ENCODE measurements at places on chromosomes 13 and 19.

GRCh38 chr13:24693862-24694471 lies 13.8 kb downstream of the ATP12A start:
- DNase-seq, result peak; percentile 52

DNA sequence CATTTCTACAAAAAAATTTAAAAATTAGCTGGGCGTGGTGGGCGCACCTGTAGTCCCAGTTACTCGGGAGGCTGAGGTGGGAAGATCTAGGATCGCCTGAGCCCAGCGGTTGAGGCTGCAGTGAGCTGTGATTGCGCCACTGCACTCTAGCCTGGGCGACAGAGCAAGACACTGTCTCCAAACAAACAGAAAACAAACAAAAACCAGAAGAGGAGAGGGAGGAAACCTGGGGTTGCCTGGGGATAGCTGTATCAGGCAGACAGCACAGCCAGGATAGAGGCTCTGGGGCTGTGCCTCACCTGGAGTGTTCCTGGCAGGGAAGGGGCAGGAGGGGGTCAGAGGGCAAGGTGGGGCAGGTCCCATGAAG lies 2.6 kb upstream of the POLR2E start:
- no peak for DNase-seq

DNA sequence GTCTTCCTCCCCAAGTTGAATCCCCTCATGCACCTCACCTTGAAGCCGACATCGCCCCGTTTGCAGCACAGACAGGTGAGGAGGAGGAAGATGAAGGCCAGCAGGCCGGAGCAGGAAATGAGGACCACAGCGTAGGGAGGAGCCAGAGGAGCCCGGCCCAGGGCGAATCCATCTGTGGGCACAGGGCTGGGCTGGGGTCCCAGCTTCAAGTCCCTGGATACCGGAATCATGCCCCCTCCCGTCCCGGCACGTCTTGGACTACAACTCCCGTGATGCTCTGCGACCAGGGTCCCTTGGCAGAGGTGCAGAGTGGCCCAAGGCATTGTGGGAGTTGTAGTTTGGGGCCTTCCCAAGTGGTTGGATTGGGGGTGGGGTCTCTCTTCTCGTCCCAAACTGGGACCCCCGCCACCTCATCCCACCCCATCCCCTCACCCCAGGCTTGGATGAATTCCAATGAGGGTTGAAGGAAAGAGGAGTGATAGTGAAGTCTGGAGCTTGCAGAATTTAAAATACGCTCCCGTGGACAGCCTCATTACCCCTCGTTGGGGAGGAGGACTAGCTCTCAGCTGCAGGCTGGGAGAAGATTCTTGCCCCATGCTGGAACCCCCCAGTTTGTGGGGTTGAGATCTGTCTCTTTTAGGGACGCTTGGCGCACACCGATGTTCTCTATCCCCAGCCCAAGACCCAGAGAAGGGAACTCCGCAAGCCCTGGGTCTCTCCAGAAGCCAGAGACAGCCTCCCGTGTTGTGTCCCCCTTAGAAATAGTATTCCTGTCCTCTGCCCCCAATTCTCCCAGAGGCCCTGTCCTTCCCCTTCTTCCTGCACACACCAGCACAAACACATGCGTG lies 990 bp downstream of the LMTK3 start:
- peak; percentile 75 for DNase-seq

- peak; percentile 93 for DNase-seq
These were observed at the start of gene SLC8A2 for GRCh38 chr19:47471733-47472457. Gene SLC8A2 (minus strand): TSS chr19:47471893. CDS start chr19:47466403, 5,490 bp downstream.

- DNase-seq, result no peak
These were observed 22.0 kb downstream of the CERS4 start for GRCh38 chr19:8231073-8231604.

DNA sequence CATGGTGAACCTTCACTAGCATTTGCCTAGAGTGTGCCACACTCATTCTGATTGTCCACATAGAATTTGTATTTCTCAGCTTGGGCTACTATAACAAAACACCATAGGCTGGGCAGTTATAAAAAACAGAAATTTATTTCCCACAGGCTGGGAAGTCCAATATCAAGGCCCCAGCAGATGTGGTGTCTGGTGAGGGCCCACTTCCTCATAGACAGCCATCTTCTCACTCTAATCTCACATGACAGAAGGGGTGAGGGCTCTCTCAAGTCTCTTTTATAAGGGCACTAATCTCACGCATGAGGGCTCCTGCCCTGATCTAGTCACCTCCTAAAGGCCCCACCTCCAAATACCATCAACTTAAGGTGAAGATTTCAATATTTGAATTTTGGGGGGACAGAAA lies 53.6 kb downstream of the LRRC63 start:
- no peak for DNase-seq

- DNase-seq, result no peak
These were observed 7.9 kb upstream of the GGACT start for GRCh38 chr13:100596516-100596915.

GRCh38 chr19:6276447-6276846 lies 3.3 kb downstream of the MLLT1 start:
- no peak for DNase-seq

DNA sequence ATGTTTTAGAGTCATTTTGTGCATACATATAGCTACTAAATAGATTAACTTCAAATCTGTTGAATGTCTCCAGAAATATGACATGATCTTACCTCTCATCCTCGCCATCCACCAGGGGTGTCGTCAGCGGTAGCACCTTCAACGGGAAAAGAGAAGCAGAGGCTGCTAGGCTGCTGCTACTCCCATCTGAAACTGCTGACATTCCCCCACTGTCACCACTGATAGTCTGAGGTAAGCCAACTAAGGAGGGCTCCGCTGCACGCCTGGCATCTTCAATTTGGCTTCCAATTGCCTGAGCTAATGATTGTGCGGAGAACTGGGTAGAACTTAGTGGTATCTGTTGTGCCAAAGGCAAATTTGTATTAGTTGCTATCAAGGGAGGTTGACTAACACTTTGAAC lies 3.1 kb downstream of the TSC22D1 start:
- no peak for DNase-seq

DNA sequence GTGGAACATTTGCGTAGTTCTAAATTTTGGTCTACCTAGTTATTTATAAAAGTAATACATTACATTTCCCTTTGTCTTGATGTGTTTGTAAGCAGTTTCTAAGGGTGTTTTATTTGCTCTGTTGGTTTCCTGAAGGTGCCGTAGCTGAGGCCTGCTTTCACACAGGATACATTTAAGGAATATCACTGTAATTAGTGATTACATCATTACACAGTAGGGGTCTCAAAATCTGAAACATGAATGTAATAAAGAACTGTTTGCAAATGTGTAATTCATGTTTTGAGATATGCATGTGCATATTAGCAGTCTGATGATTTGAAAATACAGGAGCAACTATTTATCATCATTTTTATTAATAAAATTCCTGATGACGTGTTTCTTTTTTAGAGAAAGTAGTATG lies 281.8 kb downstream of the MTUS2 start:
- DNase-seq, result no peak

DNA sequence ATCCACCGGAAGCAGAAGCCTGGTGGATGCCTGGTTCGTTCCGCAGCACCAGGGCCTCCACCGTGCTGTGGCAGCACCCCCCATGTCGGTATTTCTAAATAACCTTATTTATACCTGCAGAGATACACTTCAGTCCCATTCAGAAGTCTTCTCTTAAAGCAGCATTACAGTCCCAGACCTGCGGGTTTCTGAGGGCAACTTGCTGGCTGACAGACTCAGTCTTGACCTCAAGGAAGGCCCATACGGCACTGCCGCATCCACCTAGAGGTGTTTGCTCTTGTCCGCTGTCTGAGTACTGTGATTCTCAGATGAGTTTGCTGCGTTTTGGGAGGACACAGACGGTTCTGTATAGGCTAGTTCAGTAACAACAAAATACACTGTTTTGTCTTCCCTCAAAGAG lies 16.9 kb upstream of the TEX29 start:
- DNase-seq, result no peak

- peak; percentile 47 for DNase-seq
These were observed 806 bp downstream of the MAST1 start for GRCh38 chr19:12838886-12839756.

DNA sequence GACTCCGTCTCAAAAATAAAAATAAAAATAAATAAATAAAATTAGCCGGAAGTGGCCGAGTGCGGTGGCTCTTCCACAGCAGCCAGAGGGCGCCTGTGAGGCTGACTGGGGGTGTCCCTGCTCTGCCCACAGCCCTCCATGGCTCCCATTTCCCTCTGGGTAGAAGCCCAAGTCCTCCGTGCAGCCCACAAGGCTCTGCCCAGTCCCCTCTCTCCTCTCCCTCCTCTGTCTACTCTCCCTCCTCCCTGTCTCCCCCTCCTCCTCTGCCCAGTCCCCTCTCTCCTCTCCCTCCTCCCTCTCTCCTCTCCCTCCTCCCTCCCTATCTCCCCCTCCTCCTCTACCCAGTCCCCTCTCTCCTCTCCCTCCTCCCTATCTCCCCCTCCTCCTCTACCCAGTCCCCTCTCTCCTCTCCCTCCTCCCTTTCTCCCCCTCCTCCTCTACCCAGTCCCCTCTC lies 20.4 kb downstream of the MISP start:
- DNase-seq, result peak; percentile 71

- no peak for DNase-seq
These were observed 9.7 kb upstream of the SPACA4 start for GRCh38 chr19:48596679-48597465.

- peak; percentile 90 for DNase-seq
These were observed 9.8 kb upstream of the LIN7B start for GRCh38 chr19:49104229-49104864.

- DNase-seq, result no peak
These were observed 4.8 kb downstream of the KCNC3 start for GRCh38 chr19:50324331-50324730.

GRCh38 chr19:44752816-44753625 lies 4.5 kb downstream of the BCL3 start:
- DNase-seq, result no peak

DNA sequence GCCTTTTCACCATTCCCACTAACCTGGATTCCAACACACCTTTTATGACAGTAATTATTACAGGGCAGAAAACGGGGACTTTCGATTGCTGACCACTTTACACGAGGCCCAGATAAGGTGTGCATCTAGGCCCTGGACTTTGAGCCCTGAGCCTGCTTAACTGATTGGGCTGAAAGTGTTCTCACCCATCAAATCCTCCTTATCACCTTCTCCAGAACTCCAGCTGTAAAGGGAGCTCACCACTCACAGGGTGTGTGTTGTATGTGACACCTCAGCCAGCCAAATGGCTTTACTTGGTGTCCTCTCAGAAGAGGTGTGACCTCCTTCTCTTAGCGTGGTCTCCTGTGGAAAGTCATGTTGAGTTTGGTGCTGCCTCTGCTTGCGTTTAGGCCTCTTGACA lies 36.5 kb downstream of the SIPA1L3 start:
- no peak for DNase-seq

GRCh38 chr13:74136084-74136658 lies 2.0 kb upstream of the KLF12 start:
- peak; percentile 51 for DNase-seq

GRCh38 chr13:89115307-89115706 lies 1444.1 kb downstream of the SLITRK5 start:
- DNase-seq, result no peak

DNA sequence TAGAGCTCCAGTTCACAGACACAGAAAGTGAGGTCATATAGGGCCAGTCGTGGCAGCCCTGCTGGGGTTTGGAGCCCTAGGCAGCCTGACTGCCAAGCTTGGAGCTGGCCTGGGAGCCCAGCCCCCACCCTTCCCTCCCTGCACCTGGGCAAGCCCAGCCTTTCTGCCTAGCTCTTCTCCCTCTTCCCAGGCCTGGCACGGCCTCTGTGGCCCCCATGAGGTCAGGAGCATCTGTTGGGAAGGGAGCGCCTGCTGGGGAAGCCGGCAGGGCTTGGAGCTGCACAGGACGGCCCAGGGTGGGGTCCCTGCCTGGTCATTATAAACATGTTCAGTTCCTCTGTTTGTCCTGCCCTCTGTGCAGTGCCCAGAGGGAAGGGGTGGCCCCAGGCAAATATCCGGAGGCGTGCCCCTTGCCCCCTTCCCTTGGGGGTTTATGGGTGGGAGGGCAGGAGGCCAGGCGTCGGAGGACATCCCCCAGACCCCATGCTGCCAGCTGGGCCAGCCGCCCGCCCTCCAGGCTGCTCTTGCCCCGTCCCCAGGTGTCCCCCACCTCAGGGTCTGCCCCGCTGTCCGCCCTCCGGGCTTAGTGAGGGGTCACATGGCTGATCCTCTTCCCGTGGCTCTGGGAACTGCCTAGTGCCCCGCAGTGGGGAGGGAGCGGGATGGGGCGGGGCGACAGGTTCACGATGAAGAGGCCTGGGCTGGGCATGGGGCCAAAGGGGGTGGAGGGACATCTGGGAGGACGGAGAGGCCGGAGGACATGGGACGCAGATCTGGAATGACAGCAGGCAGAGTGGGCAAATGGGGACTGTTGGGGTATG lies 30.0 kb upstream of the NCCRP1 start:
- no peak for DNase-seq

GRCh38 chr19:58356766-58357480 lies 3.6 kb upstream of the A1BG start:
- DNase-seq, result no peak

DNA sequence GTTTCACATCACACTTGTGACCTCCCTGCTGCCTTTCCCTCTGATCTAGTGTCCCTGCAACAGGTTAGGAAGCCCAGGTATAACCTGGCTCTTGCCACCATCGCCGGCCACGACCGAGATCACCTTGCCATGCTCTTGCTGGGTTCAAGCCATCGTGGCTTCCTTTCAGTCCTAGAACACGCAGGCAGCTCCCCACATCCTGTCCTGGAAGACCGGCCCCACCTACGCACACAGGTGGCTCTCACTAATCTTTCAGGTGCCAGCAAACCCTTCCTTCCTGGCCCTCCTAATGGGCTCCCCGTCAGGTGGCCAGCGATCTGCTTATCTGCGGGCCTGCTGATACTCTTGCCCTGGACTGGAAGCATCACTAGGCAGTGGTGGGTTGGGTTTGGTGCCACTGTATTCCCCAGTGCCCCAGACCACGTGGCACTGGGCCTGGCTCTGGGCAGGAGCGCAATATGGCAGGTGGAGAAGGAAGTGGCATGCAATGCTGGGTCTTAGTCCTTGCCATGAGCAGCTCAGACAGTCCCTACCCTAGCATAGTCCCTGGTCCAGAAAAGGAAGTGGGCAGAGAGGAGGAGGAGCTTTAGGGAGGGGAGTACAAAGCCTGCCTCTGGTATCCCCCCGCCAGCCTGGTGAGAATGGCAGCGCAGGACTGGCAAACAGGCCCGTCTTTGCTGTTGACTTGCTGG lies 11.8 kb downstream of the PPP1R37 start:
- DNase-seq, result no peak

DNA sequence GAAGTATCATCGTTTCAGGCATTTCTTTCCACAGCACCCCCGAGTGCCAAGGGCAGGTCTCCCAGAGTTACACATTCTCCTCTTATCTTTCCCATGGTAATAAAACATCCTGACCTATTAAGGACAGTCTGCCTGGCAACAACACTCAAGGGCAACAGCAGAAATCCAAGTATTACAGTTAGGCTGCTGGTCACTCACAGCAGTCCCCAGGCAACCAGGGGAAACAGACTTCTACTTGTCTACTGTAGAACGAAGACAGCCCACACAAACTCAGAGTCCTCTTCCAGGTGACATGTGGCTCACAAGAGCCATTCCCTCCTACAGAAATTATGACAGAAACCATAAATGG lies 24.3 kb downstream of the RCBTB1 start:
- no peak for DNase-seq

GRCh38 chr13:108961542-108962125 lies 332.2 kb downstream of the MYO16 start:
- no peak for DNase-seq
